ENCODE measurements at places on chromosomes 7 and 10. TPM values are rescaled to one million over a fixed set of nuclear protein-coding genes. Genes with fewer than 3 reads are reported as not detected.

Gene POMZP3
- 2.6 TPM for total RNA-seq

DNA sequence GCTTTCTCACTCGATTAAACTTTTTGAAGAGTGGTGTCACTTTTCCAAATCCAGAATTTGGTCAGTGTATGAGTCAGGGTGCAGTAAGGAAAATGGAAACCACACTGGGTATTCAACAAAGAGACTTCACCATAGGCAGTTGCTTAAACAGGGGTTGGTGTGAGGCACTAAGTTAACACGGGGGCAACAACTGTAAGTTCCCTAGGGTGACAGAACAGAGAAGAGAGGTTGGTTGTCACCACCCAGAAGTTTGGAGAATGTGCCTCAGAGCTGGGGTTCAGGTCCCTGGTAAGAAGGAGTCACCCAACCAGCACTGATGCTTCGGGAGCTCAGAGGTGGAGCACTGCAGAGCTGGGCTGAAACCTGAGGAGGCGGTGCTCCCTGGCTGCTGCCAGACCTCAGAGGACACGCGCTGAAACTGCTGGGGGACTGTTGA, 170.4 kb downstream of the ARID5B start:
- H3K36me3 ChIP-seq: peaks cover 2% of the 10 kb centered on the region
- H3K4me1 ChIP-seq: no peaks in the 10 kb centered on the region
- H3K27ac ChIP-seq: no peak overlapping the region
- no peak overlapping the region for H3K4me3 ChIP-seq
- no peak for DNase-seq
- H3K27me3 ChIP-seq: no peaks in the 10 kb centered on the region

GRCh38 chr10:109173937-109174336, 749.4 kb downstream of the XPNPEP1 start:
- no peaks in the 10 kb centered on the region for H3K4me1 ChIP-seq
- no peaks in the 10 kb centered on the region for H3K36me3 ChIP-seq
- DNase-seq: no peak
- H3K27ac ChIP-seq: no peak overlapping the region
- no peak overlapping the region for H3K4me3 ChIP-seq

- H3K36me3 ChIP-seq: no peaks in the 10 kb centered on the region
- H3K27ac ChIP-seq: no peak overlapping the region
- H3K4me1 ChIP-seq: no peaks in the 10 kb centered on the region
- DNase-seq: no peak
- no peak overlapping the region for H3K4me3 ChIP-seq
Measured at GRCh38 chr7:78433421-78433820, 634.8 kb downstream of the PHTF2 start.

DNA sequence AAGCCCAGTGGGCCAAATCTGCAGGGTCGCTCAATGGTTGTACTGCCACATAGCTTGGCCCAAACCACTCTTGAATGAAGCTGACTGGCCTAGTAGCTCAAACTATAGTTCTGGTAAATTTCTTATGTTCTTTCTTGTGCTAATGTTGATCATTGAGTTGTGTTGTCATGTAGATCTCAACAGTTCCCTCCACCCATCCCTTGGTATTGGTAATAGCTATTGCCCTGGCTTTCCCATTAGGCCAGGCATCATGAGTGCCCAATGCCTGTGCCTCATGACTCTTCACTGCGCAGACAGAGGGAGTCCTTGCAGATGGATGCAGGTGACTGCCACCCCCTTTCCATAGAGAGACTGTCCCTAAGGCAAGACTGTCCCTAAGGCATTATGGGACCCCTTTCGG, 988.4 kb downstream of the KCNMA1 start:
- no peaks in the 10 kb centered on the region for H3K27me3 ChIP-seq
- no peak for DNase-seq
- no peaks in the 10 kb centered on the region for H3K4me1 ChIP-seq
- H3K4me3 ChIP-seq: no peak overlapping the region
- H3K36me3 ChIP-seq: no peaks in the 10 kb centered on the region

Gene H2BK1
- not detected for total RNA-seq

- H3K27me3 ChIP-seq: no peaks in the 10 kb centered on the region
- H3K36me3 ChIP-seq: no peaks in the 10 kb centered on the region
- no peaks in the 10 kb centered on the region for H3K4me1 ChIP-seq
- no peak overlapping the region for H3K27ac ChIP-seq
- no peak overlapping the region for H3K4me3 ChIP-seq
- no peak for DNase-seq
Measured at GRCh38 chr10:7513936-7514335, 103.1 kb upstream of the SFMBT2 start.

Gene ATOH7
- 1.1 TPM for total RNA-seq

Gene POLR1F
- 10.1 TPM for total RNA-seq

- peak; percentile 31 for DNase-seq
- no peak overlapping the region for H3K27ac ChIP-seq
- H3K4me3 ChIP-seq: no peak overlapping the region
- H3K4me1 ChIP-seq: no peaks in the 10 kb centered on the region
- no peaks in the 10 kb centered on the region for H3K27me3 ChIP-seq
- no peaks in the 10 kb centered on the region for H3K36me3 ChIP-seq
Measured at GRCh38 chr7:4233621-4234497, 448.2 kb upstream of the FOXK1 start.

Gene CYP3A7
- 19.8 TPM for total RNA-seq

DNA sequence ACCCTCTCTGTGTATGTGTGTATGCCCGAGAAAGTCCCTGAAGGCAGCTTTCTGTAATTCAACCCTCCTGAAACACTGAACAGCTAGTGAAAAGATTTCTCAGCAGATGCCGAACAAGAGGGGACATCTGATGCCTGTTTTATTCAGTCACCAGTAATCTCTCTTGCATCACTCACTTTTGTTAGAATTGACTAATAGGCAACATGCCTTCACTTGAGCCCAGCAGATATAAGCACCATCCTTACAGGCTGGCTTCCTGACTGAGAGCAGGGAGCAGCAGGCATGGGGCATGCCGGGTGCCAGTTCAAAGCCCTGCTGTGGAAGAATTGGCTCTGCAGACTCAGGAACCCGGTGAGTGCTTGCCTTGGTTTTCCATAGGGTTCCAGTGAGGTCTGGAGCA, at the start of gene ABCA13:
Gene ABCA13 (plus strand): TSS at position 257 of the 400 bp plus-strand sequence. CDS start 26 bp downstream, at position 283.
- no peaks in the 10 kb centered on the region for H3K36me3 ChIP-seq
- no peaks in the 10 kb centered on the region for H3K4me1 ChIP-seq
- H3K27ac ChIP-seq: no peak within 1 kb of the TSS
- no peaks in the 10 kb centered on the region for H3K27me3 ChIP-seq

GRCh38 chr7:106285855-106286492, 1.2 kb upstream of the NAMPT start:
- peak overlapping the region; percentile 58 for H3K4me3 ChIP-seq
- peaks cover 8% of the 10 kb centered on the region for H3K4me1 ChIP-seq
- peak overlapping the region; percentile 92 for H3K27ac ChIP-seq
- H3K27me3 ChIP-seq: no peaks in the 10 kb centered on the region
- no peaks in the 10 kb centered on the region for H3K36me3 ChIP-seq

DNA sequence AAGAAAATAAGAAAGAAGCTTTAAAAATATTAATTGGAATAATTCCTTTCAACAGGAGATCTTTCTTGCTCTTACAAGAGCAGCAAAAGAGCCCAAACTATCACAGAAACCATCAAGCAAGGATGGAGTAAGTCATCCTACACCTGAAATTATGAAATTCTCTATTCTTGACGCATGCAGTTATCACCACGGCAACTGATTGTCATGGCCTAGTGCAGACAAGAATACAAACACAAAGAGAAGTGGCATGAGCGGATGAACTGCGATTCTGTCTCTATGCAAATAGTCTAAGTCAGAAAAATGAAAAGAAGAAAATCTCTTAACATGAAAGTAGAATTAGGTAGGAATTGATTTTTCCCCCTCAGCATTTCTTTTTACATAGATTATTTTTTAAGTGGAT, 54.8 kb upstream of the SLC35B4 start:
- H3K27me3 ChIP-seq: no peaks in the 10 kb centered on the region
- H3K36me3 ChIP-seq: no peaks in the 10 kb centered on the region
- no peak for DNase-seq
- no peak overlapping the region for H3K4me3 ChIP-seq
- no peak overlapping the region for H3K27ac ChIP-seq
- no peaks in the 10 kb centered on the region for H3K4me1 ChIP-seq

Gene NEURL1
- total RNA-seq: 1.6 TPM

GRCh38 chr10:43176271-43176670, 38.0 kb downstream of the CSGALNACT2 start:
- no peaks in the 10 kb centered on the region for H3K27me3 ChIP-seq
- H3K27ac ChIP-seq: no peak overlapping the region
- H3K4me1 ChIP-seq: peaks cover 23% of the 10 kb centered on the region

DNA sequence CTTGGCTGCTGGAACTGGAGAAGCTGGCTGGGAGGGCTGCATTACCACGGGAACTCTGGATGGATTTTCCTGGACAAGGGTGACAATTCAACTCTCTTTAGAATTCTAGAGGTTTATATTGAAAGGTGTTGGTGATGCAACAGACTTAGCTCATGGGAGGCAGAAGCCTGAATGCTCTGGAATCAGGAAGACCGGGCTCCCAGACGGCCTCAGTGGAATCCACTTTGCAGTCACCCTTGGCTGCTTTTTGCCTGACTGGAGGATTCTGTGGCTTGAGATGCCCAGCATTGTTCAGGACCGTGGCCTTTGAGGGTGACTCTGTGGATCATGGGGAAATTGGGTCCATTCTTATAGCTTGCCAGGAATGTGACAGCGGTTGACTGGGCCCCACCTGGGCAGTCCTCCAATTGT, 32.3 kb downstream of the PYROXD2 start:
- DNase-seq: no peak
- no peaks in the 10 kb centered on the region for H3K36me3 ChIP-seq
- no peaks in the 10 kb centered on the region for H3K4me1 ChIP-seq
- H3K4me3 ChIP-seq: no peak overlapping the region

- H3K36me3 ChIP-seq: no peaks in the 10 kb centered on the region
- no peaks in the 10 kb centered on the region for H3K4me1 ChIP-seq
- no peaks in the 10 kb centered on the region for H3K27me3 ChIP-seq
- H3K4me3 ChIP-seq: no peak overlapping the region
- DNase-seq: no peak
- H3K27ac ChIP-seq: no peak overlapping the region
Measured at GRCh38 chr7:85733169-85733915, 546.5 kb upstream of the SEMA3D start.

Gene TAS2R41
- total RNA-seq: not detected

Gene PPP1R17
- not detected for total RNA-seq

Gene SPDYE2B
- total RNA-seq: not detected

GRCh38 chr7:128893251-128894100, 17.0 kb downstream of the KCP start:
- no peak for DNase-seq
- H3K27me3 ChIP-seq: no peaks in the 10 kb centered on the region
- no peak overlapping the region for H3K27ac ChIP-seq
- no peaks in the 10 kb centered on the region for H3K36me3 ChIP-seq

DNA sequence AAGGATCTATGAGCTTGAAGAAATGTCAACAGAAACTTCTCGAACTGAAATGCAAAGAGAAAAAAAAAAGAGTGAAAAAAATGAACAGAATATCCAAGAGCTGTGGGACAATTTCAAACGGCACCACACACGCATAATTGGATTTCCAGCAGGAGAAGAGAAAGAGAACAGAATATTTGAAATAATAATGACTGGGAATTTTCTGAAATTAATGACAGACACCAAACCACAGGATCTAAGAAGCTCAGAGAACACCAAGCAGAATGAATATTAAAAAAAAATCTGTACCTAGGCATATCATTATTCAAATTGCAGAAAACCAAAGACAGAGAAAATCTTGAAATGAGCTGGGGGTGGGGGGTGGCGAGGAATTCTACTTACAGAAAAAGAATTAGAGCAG, 27.2 kb downstream of the DPYSL4 start:
- no peaks in the 10 kb centered on the region for H3K27me3 ChIP-seq
- H3K36me3 ChIP-seq: no peaks in the 10 kb centered on the region
- H3K27ac ChIP-seq: no peak overlapping the region

DNA sequence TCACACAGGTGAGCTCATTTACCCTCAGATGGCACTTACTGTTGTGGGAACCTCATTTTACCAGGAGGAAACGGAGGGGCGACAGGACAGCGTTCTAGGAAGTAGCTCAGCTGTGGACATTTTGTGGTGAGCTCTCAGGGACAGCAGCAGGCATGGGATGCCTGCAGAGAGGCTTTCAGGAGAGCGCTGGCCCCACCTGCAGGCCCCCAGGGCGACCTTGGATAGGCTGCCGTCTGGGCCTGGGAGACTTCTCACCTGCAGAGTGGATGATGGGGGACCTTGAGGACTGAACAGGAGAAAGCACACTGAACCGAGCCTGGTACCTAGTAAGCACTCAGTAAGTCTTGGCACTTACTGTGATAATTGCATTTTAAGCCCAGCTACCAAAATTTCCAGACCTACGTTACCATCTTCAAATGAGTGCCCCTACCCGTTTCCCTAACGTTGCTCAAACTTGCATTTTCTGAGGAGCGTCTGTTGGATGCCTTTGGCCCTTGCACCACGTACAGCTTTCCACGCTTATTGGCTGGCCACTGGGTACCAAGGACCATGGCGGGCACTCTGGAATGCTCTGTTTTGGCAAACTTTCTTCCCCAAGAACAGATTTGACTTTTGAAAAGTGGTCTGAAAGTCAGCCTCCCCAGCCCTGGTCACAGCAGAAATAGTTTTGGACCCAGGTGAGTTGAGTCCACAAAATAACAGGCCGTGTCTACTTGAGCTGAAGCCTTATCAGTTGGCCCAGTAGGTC, 223.4 kb downstream of the EBF3 start:
- H3K27ac ChIP-seq: no peak overlapping the region
- H3K4me3 ChIP-seq: no peak overlapping the region
- H3K27me3 ChIP-seq: no peaks in the 10 kb centered on the region
- H3K4me1 ChIP-seq: no peaks in the 10 kb centered on the region
- no peak for DNase-seq

Gene MSMB
- total RNA-seq: not detected

GRCh38 chr7:138610671-138611170, 90.4 kb downstream of the SVOPL start:
- H3K4me3 ChIP-seq: no peak overlapping the region
- H3K4me1 ChIP-seq: peaks cover 18% of the 10 kb centered on the region
- H3K36me3 ChIP-seq: no peaks in the 10 kb centered on the region
- no peaks in the 10 kb centered on the region for H3K27me3 ChIP-seq

Gene GTPBP4
- 14.7 TPM for total RNA-seq

Gene STAG3
- 4.1 TPM for total RNA-seq

- no peak for DNase-seq
- no peak overlapping the region for H3K4me3 ChIP-seq
- H3K27me3 ChIP-seq: no peaks in the 10 kb centered on the region
Measured at GRCh38 chr7:24825381-24825794, 68.1 kb upstream of the GSDME start.

GRCh38 chr7:68800316-68800715, 798.0 kb upstream of the AUTS2 start:
- H3K4me1 ChIP-seq: no peaks in the 10 kb centered on the region
- H3K27ac ChIP-seq: no peak overlapping the region
- DNase-seq: no peak
- no peaks in the 10 kb centered on the region for H3K36me3 ChIP-seq
- no peaks in the 10 kb centered on the region for H3K27me3 ChIP-seq

DNA sequence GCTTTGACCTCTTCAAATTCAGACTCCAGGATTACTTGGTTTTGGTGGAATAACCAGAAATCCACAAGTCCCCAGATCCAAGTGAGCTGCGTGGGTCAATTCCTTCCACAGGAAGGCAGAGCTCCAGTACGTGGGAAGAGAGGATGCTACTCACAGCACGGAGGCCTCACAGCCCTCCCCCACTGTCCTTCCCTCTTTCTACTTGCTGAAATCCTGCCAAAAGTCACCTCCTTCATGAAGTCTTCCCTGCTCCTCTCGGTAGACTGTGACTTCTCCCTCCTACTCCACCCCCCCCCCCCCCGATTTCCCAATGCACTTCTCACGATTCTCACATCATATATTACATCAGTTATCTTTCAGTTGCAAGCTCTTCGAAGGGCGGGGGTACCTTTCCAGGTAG, 12.3 kb downstream of the CAMK2G start:
- no peaks in the 10 kb centered on the region for H3K27me3 ChIP-seq
- no peak overlapping the region for H3K4me3 ChIP-seq
- no peak overlapping the region for H3K27ac ChIP-seq
- H3K4me1 ChIP-seq: no peaks in the 10 kb centered on the region

GRCh38 chr10:76973091-76974016, 664.3 kb downstream of the KCNMA1 start:
- no peaks in the 10 kb centered on the region for H3K36me3 ChIP-seq
- no peak overlapping the region for H3K4me3 ChIP-seq
- DNase-seq: no peak
- no peaks in the 10 kb centered on the region for H3K4me1 ChIP-seq
